ENCODE measurements at places on chromosomes 16 and 17. TPM values are rescaled to one million over a fixed set of nuclear protein-coding genes. Genes with fewer than 3 reads are reported as not detected.

Gene GNGT2
- polyA plus RNA-seq = 11.7 TPM

GRCh38 chr16:14062261-14062660 lies 8.9 kb upstream of the MRTFB start:
- no peak for DNase-seq

Gene CRHR1
- polyA plus RNA-seq = not detected

- DNase-seq = no peak
These were observed 8.0 kb downstream of the SGF29 start for GRCh38 chr16:28561557-28562187.

Gene KCNJ12
- polyA plus RNA-seq = not detected

DNA sequence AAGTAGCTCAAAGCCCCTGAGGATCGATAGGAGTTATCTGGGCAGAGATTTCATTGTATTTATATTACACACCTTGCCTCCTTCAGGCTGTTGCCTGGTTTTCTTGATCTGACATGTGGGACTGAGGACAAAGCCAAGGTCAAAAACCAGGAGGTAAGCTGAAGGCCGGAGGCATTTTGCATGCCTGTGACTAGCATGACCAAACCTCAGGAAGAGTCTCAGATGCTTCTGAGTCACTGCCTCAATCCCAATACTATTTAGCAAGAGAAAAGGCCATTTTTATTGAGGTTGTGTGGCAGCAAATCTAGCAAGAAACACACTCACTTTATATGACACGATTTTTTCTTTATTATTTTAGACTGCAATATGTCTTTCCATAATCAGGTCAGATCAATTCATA lies 968.1 kb downstream of the CDH11 start:
- DNase-seq = no peak

GRCh38 chr16:64990101-64990500 lies 131.8 kb downstream of the CDH11 start:
- DNase-seq = no peak

GRCh38 chr17:13346081-13346533 lies 255.6 kb downstream of the HS3ST3A1 start:
- no peak for DNase-seq

Gene PHOSPHO1
- 0.99 TPM for polyA plus RNA-seq

- no peak for DNase-seq
These were observed 13.0 kb downstream of the ACTG1 start for GRCh38 chr17:81499601-81499970.

DNA sequence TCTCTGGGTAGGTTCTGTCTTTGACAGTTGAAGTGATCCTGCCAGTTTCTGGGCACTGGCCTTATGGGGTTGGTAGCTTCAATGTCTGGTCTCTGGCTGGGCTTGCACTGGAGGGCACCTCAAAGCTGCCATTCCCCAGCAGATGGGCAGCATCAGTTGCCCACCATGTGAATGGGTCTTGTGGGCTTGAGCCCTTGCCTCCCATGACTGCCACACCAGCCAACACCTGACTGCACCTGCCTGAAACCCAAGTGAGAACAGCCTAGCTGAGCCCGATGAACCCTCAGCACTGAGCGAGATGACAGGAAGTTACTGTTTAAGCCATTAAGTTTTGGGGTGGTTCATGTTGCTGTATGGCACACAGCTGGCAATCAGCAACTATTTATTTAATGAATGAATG lies 69.1 kb upstream of the AXIN2 start:
- no peak for DNase-seq

Gene CWC25
- polyA plus RNA-seq = 8.5 TPM

Gene KRT31
- polyA plus RNA-seq = not detected

Gene CHRNE
- 0.24 TPM for polyA plus RNA-seq

Gene HYDIN
- not detected for polyA plus RNA-seq

GRCh38 chr17:8949061-8949661 lies 16.3 kb downstream of the PIK3R5 start:
- DNase-seq = no peak

Gene CAPNS2
- polyA plus RNA-seq = not detected

Gene TBX21
- polyA plus RNA-seq = 0.43 TPM

Gene TBX2
- polyA plus RNA-seq = not detected

DNA sequence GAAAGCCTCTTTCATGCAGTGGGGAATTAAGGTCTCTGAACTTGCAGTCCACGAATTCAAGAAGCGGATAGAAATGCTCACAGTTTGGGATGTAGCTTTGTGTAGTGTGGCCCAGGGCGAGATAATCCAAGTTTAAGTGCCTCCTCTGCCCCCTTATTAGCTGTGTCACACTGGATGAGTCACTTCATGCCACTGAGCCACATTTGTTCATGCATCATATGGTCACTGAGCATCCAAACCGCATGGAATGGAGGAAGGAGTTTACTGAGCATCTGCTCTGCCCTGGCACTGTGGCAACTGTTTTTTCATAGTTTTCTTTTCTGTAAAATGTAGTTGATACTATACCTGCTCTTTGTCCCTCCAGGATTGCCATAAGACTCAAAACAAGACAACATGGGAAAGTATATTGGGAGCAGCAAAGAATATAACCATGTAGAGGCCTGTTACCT lies 15.1 kb upstream of the DHX8 start:
- DNase-seq = no peak

- DNase-seq = no peak
These were observed 400 bp downstream of the HCFC1R1 start for GRCh38 chr16:3023415-3023668.

DNA sequence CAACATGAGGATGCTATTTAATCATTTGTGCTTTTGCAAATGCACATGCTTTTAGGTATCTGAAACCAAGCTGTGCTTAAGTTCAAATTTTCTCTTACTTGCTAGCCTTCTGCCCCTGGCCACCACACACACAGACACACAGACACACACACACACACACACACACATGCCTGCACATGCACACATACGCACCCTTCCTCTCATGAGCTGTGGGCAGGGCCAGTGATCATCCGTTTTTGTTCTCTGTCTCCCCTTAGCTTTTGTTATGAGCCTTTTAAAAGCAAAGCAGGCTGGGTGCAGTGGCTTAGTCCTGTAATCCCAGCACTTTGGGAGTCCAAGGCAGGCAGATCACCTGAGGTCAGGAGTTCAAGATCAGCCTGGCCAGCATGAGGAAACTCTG lies 34.2 kb downstream of the CD300LF start:
- no peak for DNase-seq

DNA sequence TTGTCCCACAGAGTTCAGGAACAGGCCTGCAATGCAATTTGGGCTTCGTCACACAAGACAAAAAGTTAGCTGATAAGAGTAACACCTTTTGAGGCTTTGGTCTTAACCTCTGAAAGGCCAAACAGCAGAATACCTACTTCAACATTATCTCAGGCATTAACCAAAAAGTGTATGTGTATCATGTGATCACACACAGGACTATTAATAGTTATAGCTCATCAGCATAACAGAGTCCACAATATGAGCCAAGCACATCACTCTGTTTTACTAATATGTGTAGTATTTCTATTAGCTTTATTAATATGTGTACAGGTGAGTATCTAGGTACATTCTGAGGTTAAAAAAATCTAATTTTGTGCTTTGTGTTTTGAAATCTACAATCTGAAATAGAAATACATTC lies 30.8 kb downstream of the MYO1D start:
- no peak for DNase-seq

Gene HSF5
- polyA plus RNA-seq = 1.5 TPM

- DNase-seq = peak; percentile 68
These were observed 23.4 kb upstream of the SREBF1 start for GRCh38 chr17:17859909-17860765.
